ENCODE measurements at places on chromosomes 12 and 14. TPM values are rescaled to one million over a fixed set of nuclear protein-coding genes. Genes with fewer than 3 reads are reported as not detected.

DNA sequence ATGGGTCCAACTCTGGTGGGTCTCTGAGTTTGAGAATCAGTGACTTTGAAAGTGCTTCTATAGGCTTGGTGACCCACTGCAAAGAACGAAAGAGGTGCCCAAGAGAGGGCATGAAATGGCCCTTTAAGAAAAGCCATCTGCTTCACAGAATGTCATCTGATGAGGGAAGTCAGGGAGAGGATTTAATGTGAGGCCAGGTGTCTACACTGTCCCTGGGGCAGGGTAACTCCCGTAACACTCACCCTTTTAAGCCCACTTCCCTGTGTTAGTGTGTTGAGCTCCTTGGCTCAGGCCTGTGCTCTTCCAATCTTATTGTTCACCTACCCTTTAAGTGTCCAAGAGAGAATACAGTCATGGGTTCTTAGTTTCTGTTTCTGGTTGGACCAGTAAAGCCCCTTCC lies 16.4 kb upstream of the SRSF5 start:
- no peak for DNase-seq

The RPL10L gene
- polyA plus RNA-seq, result not detected

DNA sequence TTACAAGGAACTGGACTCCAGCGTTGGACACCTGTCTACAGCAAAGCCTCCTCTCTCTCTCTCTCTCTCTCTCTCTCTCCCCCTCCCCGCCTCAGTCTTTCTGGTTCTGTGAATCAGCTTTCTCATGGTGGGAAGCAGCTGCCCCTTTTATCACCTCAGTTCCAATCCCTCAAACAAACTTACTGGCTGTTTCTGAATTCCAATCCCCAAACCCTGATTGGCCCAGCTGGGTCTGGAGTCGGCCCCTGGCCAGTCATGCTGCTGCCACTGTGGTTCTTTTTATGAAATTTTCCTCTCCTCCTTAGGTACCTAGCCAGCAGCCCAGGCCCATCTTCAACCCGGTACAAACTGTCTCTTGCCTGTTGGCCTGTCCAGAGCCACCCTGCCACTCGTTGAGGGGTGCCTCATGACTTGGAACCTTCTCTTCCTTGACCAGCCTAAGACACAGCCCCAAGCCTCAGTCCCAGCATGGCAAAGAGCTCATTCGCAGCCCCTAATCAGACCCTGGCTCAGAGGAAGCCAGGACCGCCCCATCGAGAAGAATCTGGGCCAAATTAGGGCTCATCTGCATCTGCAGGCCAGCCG lies 9.4 kb upstream of the MORN3 start:
- DNase-seq, result no peak

GRCh38 chr12:127025545-127025944 lies 1241.4 kb upstream of the TMEM132C start:
- DNase-seq, result no peak

The GLS2 gene
- not detected for polyA plus RNA-seq

The KLRF2 gene
- polyA plus RNA-seq, result not detected

The CMA1 gene
- polyA plus RNA-seq, result not detected

Data from CD14-positive monocyte (primary cell).